H54 (cell line): ENCODE measurements at places on chromosomes 16 and 17.

- no peak for DNase-seq
Observed at GRCh38 chr17:38619451-38619795, 13.7 kb upstream of the SRCIN1 start.

GRCh38 chr17:72853440-72854415 lies 238.8 kb downstream of the SLC39A11 start:
- no peak for DNase-seq

GRCh38 chr16:86680162-86680561 lies 101.8 kb downstream of the FOXL1 start:
- DNase-seq = peak; percentile 53

- no peak for DNase-seq
Observed at GRCh38 chr17:68143425-68143824, 104.4 kb upstream of the AMZ2 start.

GRCh38 chr16:8798174-8798527 lies 512 bp downstream of the PMM2 start:
- DNase-seq = no peak

- DNase-seq = no peak
Observed at GRCh38 chr17:33962857-33963655, 292.0 kb upstream of the CCL2 start.
